Activated CD4-positive, alpha-beta memory T cell treated with anti-CD3 and anti-CD28 coated beads, Interleukin-2, amount 10 ng/mL, durations not matched to agents 7 days and 5 days (primary cell): ENCODE measurements at places on chromosomes 6 and 20. TPM values are rescaled to one million over a fixed set of nuclear protein-coding genes. Genes with fewer than 3 reads are reported as not detected.
A peak's percentile ranks its signal among the peaks of the same experiment; 100 is the strongest.

DNA sequence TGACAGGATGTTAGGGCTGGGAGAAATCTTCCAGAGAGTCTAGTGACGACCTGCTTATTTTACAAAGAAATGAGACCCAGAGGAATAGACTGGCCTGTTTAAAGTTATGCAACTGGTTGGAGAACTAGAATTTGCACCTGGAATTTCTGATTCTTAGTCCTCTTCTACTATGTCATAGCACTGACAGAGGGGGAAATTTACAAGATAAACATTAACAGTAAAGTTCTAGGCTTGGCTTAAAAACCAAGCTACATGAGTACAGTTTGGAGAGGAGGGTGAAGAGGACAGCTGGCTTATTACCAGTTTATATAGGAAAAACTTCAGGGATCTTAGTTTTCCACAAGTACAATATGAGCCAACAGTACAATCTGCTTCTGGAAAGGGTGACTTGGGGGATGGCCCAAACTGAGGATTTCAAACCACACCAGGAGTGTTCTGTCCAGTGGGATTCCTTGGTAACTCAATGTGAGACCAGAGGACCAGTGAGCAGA is 269.6 kb downstream of the CD109 start:
- DNase-seq: no peak

- no peak for DNase-seq
Measured at GRCh38 chr6:6004390-6004995, 2.2 kb downstream of the NRN1 start.

- DNase-seq: no peak
Measured at GRCh38 chr6:37640786-37641395, 56.8 kb downstream of the MDGA1 start.

DNA sequence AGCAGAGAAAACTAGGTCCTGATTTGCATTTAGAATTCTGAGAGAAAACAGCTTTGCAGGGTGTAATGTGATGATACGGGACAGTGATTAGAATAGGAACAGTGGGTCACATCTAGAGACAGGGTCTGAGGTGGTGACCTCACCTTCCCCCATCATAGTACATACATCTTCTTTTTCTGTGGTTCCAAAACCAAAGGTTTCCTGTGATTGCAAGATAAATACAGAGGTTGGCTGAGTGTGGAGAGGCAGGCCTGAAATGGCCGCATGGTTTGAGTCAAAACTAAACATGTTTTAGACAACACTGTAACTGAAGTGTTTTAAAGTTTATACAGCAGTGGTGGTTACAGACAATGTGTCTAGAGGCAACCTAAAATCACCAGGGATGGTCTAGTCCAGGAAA is 10.4 kb upstream of the NT5DC1 start:
- peak; percentile 31 for DNase-seq

RHAG gene
- not detected for total RNA-seq

SIM1 gene
- total RNA-seq: 0.08 TPM
